ENCODE measurements at places on chromosomes 5 and 9. TPM values are rescaled to one million over a fixed set of nuclear protein-coding genes. Genes with fewer than 3 reads are reported as not detected.

Gene OR1Q1
- not detected for total RNA-seq

DNA sequence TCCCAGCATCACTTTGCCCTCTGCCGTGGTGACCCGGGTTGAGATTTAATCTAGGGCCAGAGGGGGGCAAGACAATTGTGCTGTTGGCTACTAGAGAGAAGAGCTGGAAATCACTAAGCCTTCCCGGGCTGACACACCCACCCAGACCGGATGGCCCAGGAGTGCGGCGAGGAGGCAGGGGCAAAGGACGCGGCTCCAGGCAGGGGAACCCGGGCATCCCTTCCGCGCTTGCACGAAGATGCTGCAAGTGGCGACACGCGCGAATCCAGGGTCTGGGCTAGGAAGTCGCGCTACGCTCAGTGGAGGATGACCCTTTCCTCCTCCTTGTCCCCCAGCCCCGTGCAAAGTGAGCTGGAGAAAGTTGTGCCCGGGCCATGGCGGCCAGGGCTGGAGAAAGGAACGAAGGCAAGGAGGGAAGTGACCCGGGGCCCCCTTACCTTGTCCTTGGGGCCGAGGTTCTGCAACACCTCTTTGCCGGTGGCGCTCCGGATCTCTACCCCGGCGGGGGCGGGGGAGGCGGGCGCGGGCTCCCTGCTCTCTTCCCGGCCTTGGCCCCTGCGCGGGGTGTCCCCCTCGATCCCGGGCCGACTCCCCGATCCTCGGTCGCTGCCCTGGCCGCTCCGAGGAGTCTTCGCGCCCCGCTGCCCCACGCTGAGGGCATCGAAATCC, 693 bp downstream of the DPYSL3 start:
- DNase-seq, result peak; percentile 79

GRCh38 chr9:2816476-2817141, 27.3 kb downstream of the PUM3 start:
- no peak for DNase-seq

DNA sequence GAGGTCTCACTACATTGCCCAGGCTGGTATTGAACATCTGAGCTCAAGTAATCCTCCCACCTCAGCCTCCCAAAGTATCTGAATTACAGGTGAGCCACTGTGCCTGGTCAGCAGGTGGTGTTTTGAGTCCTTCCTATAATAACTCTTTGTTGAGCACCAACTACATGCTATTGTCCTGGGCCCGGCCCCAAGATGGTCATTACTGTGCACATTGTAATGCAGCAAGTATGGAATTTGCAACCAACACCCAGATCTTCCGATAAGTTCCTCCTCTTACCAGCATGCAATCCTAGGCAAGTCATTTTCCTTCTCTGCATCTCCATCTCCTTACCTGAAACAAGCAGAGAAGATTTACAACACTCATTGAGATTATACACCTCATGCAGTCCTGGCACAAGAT, 510.3 kb upstream of the KLF4 start:
- DNase-seq, result no peak

GRCh38 chr5:31033295-31033694, 160.2 kb upstream of the CDH6 start:
- DNase-seq, result no peak

Gene GFRA3
- 2.0 TPM for total RNA-seq

DNA sequence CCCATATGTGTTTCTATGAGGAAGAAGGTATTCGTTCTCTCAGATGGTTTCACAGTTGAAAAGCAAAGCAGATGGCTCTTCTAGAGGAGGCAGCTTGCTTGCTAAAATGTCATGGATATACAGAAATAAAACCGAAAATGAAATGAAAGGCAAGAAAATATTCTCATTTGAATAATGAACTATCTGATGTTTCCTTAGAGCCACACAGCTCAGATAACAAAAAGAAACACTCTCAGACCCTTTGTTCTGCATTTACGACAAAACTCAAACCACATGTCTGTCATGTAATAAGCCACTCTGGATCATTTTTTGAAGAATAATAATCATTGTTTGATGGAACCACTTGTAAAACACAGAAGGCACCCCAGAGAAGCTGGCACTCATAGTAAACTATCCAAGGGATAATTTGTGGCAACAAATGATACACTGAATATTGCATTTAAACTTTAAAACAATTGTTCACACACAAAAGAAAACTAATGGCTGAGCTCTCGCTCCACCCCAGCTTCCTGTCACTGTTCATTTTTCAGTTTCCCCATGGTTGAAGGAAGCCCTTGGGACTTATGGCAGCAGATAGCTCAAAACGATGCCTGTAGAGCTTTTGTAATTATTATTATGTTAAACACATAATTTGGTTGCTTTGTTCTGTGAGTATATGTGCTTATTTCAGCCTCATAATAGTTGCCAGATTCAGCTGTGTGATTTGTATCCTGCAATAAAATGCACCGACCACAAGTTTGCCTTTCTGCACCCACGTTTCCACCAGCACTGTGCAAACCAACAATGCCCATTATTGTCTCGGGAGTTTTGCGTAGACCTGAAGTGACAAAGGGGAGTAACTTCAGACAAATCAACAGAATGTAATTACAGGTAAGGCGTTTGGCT, 256.0 kb downstream of the TMEM167A start:
- DNase-seq, result no peak

Gene PCDHGB7
- 9.2 TPM for total RNA-seq

Gene ZNF454
- total RNA-seq, result 0.91 TPM

- DNase-seq, result no peak
Observed at GRCh38 chr5:68898951-68899471, 194.8 kb upstream of the SLC30A5 start.

- no peak for DNase-seq
Observed at GRCh38 chr5:80189201-80189600, 66.6 kb downstream of the SERINC5 start.

DNA sequence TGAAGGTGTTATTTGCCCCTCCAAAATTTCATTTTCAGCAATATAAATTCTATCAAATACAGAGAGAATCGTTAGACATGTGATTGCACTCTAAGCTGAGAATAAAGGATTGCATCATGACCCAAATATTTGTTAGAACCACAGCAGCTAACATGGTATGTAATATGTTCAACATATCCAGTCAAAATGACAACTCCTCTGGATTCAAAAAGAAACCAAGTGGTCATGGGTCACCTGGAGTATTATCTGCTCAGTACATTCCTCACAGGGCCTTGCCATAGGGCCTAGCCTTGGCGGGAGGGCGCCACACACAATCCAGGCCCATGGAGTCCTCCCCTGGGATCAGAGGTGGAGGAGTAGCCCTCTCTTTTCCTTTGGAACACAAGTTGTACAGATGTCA, 179.2 kb downstream of the HSD17B3 start:
- no peak for DNase-seq

- DNase-seq, result no peak
Observed at GRCh38 chr5:169801781-169802180, 164.7 kb downstream of the DOCK2 start.
